ENCODE measurements at places on chromosomes 7 and 10.
A peak's percentile ranks its signal among the peaks of the same experiment; 100 is the strongest.

DNA sequence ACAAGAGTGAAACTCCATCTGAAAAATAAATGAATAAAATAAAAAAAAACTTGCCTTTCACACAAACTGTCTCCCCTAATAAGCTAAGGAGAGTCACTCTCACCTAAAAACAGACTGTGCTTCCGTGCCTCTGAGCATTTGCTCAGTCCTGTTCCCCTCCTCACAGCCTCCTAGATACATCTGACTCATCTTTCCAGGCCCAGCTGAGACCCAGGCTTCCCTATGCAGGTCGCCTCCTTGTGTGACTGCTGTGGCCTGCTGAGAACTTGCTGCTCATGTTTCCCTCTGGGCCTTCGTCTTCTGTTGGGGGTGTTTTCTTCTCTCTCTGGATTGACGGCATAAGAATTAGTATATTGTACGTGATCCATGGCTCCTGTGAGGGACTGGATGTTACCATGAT, 777.7 kb downstream of the LRMDA start:
- DNase-seq = no peak

DNA sequence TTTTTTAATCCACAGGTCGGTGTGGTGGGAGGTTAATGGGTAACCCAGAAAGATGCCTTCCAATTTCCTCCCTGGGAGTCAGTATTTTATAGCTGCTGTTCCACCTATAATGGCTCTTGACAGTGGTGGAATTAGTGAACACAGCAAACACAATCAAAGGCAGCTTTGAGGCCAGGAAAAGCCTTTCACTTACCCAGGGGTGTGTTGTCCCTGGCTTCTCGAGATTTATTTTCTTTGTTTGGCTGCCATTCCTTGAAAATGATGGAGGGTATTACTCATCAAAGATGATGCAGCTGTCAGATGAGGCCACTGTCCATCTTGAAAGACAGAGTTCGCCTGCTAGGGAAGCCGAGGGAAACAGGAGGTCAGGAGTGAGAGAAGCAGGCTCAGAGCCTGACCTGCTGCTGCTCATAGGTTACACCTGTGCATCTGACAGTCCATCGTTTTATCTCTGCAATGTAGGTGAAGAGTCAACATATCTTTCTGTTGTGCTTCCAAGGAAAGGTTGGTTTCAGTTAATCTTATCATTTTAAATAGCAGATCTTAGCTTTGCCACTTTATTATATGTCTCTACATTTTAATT, 221.6 kb downstream of the XPNPEP1 start:
- no peak for DNase-seq

DNA sequence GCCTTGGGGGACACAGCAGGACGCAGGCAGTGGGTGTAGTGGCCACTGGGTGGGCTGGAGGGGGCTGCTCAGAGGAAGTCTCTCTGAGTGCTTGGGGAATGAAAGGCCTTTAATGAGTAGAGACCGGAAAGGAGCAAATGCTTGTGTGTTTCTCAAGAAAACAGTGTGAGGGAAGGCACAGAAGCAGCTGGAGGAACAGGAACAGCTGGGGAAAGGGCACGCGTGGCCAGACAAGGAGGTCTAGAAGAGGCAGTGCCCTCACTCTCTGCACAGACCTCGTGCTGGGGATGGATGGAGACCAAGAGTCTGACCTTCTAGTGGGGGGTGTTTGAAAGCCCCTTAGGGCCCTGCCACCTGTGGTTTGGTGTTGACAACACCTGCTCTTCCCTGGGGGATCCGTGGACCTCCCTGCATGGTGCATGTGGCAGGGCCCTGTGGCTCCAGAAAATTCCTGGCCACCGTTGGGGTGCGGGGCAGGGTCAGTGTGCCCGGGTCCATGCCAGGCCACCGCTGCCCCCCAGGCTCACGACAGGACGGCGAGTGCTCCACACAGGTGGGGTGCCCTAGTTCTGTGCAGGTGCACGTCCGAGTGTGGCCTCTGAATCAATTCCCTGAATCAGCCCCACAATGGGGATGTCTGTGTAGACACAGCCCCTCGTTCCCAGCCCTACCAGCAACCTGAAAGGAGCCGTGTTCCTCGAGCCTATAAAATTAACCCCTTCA, 25.9 kb upstream of the FAM20C start:
- no peak for DNase-seq

GRCh38 chr7:20267482-20267881, 50.3 kb upstream of the MACC1 start:
- no peak for DNase-seq

GRCh38 chr7:127239814-127240213, 12.9 kb downstream of the GRM8 start:
- no peak for DNase-seq

DNA sequence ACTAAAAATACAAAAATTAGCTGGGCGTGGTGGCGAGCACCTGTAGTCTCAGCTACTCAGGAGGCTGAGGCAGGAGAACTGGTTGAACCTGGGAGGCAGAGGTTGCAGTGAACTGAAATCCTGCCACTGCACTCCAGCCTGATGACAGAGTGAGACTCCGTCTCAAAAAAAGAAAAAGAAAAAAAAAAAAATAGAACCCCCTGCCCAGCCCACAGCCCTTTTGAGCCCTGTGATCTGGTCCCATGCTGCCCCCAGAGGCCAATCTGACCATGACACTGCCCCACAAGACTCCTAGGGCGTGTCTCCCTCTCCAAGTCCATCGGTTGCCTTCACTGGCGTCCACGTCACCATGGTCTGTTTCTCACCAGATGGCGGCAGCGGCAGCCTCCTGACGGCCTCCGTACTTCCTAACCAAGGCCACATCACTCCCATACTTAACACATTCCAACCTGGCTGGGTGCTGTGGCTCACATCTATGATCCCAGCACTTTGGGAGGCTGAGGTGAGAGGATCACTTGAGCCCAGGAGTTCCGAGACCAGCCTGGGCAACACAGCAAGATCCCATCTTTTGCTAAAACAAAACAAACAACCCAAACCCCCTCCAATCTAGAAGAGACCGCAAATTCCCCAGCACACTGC, 18.0 kb downstream of the STX1A start:
- DNase-seq = no peak

- DNase-seq = peak; percentile 41
Measured at GRCh38 chr7:2405601-2406345, 2.4 kb downstream of the CHST12 start.

DNA sequence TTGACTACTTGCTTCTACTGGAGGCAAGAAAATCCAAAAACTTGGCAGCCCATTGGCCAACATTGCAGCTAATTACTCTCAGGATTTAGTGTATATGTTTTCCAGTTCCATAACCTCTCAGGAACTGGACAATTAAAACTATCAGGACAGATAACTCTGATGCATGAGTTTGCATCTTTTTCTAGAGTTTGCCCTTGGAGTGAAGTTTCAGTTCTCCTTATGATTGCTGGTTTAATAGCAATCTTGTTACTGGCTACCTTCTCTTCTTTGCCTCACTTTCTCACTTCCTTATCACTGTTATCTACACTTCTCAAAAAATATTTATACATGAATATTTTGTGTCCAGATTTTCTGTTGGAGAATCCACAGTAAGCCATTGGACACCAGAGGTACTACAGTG, 735.9 kb downstream of the PCDH15 start:
- no peak for DNase-seq

DNA sequence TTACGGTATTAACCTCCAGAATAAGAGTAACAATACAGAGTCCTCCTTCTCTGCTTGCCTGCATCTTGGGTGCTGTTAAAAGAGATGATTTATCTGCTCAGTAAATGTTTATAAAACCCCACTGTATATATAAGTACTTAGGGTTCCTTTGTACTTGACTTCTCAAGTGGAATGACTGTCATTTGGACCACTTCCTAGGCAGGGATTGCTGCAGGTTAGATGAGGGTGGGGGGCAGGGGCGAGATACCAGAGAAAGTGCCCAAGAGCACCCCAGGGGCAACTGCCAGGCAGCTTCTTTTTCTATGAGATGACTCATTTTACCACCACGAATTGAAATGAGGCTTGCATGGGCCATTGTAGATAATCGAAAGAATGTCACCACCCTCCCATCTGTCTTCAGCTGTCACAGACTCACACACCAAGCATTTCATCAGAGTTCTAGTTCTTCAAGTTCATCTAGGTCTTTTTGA, 421.9 kb upstream of the GALNT17 start:
- DNase-seq = no peak

All from stimulated activated CD4-positive, alpha-beta T cell treated with anti-CD3 and anti-CD28 coated beads, Interleukin-4, amount 100 ng/mL, for 4 hours (primary cell).